Neural cell (in vitro differentiated cells): ENCODE measurements at places on chromosomes 2 and 18. TPM values are rescaled to one million over a fixed set of nuclear protein-coding genes. Genes with fewer than 3 reads are reported as not detected.

The NEU2 gene
- polyA plus RNA-seq: not detected in 2 replicates

The ASAP2 gene
- 41.0 and 54.6 TPM in 2 replicates for polyA plus RNA-seq

The ZSWIM2 gene
- polyA plus RNA-seq: 0.86 TPM in 1 of 2 replicates, not detected in the other

The AQP12A gene
- polyA plus RNA-seq: not detected in 2 replicates

The CCDC148 gene
- polyA plus RNA-seq: 1.5 and 1.8 TPM in 2 replicates

The REG1B gene
- not detected in 2 replicates for polyA plus RNA-seq

The C2orf66 gene
- polyA plus RNA-seq: 1.4 and 2.4 TPM in 2 replicates

The EMILIN1 gene
- 1.3 and 2.2 TPM in 2 replicates for polyA plus RNA-seq

The CCDC93 gene
- 98.4 and 112 TPM in 2 replicates for polyA plus RNA-seq

The B4GALT6 gene
- polyA plus RNA-seq: 17.8 and 19.4 TPM in 2 replicates

The C2orf15 gene
- polyA plus RNA-seq: 8.8 and 12.8 TPM in 2 replicates

The PCARE gene
- polyA plus RNA-seq: not detected in 2 replicates

The C2orf74 gene
- 17.4 and 27.1 TPM in 2 replicates for polyA plus RNA-seq

The HOXD13 gene
- polyA plus RNA-seq: not detected in 2 replicates

The PRKAG3 gene
- not detected in 2 replicates for polyA plus RNA-seq

The AQP4 gene
- polyA plus RNA-seq: 0.24 TPM in 1 of 2 replicates, not detected in the other

The IL18R1 gene
- polyA plus RNA-seq: 0.09 TPM in 1 of 2 replicates, not detected in the other

The AQP12B gene
- not detected in 2 replicates for polyA plus RNA-seq

The KIAA2012 gene
- not detected in 2 replicates for polyA plus RNA-seq

The PAX8 gene
- not detected in 2 replicates for polyA plus RNA-seq

The RAMP1 gene
- polyA plus RNA-seq: 25.5 and 29.2 TPM in 2 replicates

The FOXD4L1 gene
- 0.82 and 1.6 TPM in 2 replicates for polyA plus RNA-seq

The IL36B gene
- polyA plus RNA-seq: not detected in 2 replicates

The VAMP5 gene
- not detected in 2 replicates for polyA plus RNA-seq

The MITD1 gene
- 83.1 and 87.7 TPM in 2 replicates for polyA plus RNA-seq

The SERPINB12 gene
- not detected in 2 replicates for polyA plus RNA-seq

The SAG gene
- 1.1 TPM in 1 of 2 replicates, not detected in the other for polyA plus RNA-seq

The TSN gene
- 120 and 171 TPM in 2 replicates for polyA plus RNA-seq

The DLX2 gene
- polyA plus RNA-seq: 7.7 and 9.3 TPM in 2 replicates

The UGT1A7 gene
- not detected in 2 replicates for polyA plus RNA-seq

The SPATA3 gene
- polyA plus RNA-seq: not detected in 2 replicates

The DSC1 gene
- not detected in 2 replicates for polyA plus RNA-seq

The NAT8 gene
- polyA plus RNA-seq: not detected in 2 replicates

The C18orf32 gene
- 573 and 594 TPM in 2 replicates for polyA plus RNA-seq

The BMP10 gene
- polyA plus RNA-seq: not detected in 2 replicates

The SEMA4C gene
- polyA plus RNA-seq: 88.7 and 101 TPM in 2 replicates
